C1 segment of cervical spinal cord (tissue), 14 donors: ENCODE measurements at places on chromosomes 11 and 22.

DNA sequence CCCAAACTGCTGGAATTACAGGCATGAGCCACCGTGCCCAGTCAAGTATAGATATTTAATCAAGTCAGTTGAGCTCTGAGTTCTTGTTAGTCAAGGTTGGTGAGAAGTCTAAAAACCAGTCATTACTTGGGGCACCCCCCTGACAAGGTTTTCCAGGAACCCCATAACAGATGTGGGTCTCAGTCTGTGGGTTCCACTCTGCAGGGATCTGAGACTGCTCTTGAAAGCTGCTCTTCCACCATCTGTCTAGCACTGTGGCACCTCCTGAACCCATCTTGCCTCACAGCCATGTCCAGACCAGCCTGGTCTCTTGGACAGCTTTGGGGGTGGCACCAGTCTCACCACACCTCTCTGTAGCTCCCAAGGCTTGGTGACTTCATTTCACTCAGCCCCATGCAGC is 44.3 kb upstream of the PLET1 start:
- no peak for DNase-seq

DNA sequence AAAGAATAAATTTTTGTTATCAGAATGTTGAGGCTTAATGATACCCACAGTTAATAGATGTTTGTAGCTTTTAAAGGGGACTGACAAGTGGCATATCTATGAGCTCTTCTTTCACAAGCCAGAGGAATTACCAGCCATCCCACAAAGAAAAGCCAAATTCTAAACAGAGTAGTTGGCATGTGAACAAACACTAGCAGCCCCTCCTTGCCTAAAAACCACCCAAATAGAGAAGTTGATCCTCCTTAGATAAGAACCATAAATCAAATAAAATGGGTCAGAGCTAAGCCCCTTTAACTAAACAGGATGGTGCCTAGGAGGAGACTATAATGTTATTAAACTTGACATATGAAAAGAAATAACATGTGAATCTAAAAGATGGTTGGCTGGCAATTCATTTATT is 11.4 kb downstream of the LPXN start:
- no peak for DNase-seq

- DNase-seq: no peak
Observed at GRCh38 chr22:28857288-28857687, 26.1 kb upstream of the ZNRF3 start.

GRCh38 chr11:57543593-57543992 is 6.2 kb downstream of the SMTNL1 start:
- DNase-seq: no peak

DNA sequence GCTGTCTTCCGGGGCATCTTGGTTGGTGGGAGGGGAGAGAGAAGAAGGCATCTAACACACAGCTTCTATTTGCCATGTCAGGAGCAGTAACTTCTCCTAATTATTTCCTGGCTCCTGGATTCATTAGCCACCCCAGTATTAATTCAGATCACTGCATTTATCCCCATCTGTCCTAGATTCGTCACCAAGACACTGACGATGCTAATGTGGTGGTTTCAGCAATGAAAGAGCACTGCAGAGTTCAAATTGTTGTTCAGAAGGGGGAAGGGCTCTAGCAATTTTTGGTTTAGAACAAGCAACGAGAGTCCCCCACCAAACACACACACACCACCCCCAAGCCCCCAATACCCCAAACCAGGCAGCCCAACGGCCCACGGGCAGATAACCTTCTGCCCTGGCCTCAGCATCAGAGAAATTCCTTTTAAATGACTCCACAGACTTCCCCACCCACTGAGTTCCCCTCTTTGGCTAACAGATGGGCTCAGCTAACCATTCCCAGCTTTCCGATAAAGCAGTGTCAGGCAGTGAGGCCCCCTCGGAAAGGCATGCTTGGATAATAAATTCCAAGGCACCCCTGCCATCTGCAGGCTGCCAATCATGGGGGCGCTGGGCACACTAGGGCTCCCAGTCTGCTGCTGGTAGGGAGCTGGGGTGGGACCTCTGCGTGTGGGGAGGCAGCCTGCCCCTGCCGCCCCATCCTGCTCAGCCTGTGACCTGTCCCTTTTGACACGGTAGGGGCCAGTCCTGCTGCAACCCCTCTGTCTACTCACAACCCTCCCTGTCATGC is 453.5 kb downstream of the MIAT start:
- DNase-seq: no peak
